ENCODE measurements at places on chromosomes 1 and 21.

DNA sequence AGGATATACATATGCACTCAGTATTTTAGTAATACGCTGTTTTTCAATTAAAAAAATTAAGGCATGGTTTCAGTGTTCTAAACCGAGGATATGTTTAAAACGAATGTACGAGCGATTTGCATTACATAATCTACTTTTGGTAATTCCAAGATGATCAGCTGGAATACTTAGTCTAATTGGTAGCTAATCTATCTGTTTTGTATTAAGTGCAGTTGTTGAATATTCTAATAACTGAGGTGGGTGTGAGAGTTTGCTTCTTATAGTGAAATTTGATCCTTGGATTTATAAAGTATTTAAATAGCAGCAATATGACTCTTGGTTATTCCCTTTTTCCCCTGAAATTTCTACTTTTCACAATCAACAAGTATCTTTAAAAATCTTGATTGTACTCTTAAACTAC, 1.3 kb downstream of the RNF2 start:
- DNase-seq, result no peak

DNA sequence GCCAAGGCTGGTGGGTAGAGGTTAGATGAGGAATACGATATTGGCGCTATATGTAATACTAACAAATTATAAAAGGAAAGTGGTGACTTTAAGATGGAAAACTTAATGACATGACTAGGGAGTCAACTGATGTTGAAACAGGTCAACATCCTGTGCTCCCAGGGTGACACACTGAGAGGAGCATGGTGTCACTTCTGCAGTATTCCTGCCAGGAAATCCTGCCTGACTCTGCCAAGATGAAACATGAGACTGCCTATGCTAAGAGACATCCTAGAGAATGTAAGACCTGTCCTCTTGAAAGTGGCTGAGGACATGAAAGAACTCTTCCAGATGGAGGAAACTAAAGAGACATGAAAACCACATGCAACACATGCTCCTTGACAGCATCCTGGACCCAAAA, 65.0 kb upstream of the KCND3 start:
- DNase-seq, result no peak

DNA sequence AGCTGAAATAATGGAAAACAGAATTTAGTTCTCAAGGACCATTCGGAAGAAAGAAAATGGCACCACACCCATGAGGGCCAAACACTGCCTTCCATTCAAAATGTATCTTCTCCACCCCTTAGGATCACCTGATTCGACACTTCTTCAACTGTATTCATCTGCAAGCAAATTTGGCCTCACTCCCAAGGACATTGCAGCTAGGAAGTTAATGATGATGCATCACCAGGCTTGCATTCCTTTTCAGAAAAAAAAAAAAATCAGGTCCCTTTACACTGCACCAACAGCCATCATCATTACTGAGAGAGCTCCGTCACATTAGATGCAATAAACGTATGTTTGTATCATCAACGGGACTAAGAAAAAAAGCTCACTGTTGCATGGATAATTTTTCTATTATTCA, 368.3 kb downstream of the PCP4 start:
- DNase-seq, result no peak

DNA sequence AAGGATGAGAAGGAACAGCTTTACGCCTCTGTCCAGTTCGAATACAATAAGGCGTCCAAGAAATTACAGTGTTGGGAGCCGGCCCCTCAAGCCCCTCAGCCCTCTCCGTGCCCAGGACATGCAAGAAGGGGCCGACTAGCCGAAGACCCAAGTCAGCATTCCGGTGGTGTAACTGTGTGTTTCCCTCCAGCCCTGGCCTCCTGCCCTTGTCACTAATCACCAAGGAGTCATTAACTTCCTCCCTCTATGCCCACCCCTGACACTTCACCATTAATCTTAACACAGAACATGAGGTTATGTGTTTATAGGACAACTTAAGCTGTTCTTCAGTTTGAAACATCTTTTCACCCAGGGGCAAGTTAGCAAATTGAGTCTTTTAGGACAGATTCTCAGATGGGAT, 16.4 kb upstream of the C4BPB start:
- DNase-seq, result no peak

DNA sequence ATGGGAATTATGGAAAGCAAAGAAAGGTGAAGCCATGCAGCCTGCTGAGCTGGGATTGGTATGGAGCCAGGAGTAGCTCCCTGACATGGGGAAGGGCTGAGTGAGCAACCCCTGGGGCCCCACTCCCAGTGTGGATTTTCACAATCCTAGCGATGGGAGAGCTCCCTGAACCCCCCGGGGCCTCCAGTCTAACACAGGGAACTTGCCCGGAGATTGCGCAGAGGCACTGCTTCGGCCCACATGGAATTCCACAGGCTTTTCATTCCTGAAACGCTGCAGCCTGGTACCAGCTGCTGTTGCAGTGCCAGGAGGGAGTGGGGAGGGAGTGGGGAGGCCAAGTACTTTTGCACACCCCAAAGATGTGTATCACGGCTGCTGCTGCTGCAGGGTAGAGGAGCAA, 110.4 kb upstream of the C21orf91 start:
- no peak for DNase-seq

DNA sequence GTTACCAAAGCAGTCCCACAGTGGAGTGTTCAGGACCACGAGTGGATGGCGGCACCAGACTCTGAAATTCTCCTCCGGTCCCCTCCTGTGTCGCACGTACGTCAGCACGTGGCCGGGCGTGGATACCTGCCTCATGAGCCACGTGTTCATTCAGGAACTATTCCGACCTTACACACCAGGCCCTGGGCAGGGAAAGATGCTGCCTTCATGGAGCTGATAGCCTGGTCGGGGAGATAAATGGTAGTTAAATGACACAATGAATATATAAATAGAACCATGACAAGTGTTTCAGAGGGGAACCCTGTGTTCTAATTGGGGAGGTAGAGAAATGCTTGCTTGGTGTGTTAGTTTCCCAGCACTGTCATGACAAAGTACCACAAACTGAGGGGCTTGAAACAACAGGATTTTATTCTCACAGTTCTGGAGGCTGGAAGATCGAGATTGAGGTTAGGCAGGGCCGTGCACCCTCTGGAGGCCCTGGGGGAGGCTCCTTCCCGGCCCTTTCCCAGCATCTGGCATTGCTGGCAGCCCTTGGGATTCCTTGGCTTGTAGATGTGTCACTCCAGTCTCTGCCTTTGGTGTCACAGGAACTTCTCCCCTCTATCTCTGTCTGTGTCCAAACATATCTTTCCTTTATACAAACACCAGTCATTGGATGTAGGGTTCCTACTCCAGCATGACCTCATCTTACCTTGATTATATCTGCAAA, 28.9 kb upstream of the GPR137B start:
- DNase-seq, result no peak

DNA sequence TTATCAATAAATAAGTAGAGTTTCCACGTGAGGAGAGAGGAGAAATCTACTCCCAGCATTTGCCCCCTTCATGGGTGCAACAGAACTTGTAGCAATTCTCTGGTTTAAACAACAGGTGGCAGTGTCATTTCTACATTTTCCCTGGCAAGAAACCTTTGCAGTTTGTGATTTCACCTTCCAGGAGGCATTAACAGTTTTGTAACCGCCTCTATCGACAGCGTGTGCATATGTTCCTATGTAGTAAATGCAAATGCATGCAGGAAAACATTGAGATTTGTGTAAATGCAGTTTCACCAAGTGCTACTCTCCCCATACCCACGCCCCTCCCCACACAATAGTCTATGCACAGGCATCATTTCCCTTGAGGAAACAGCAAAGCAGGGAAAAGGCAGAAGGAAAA, 494.7 kb downstream of the SMYD3 start:
- DNase-seq, result no peak

GRCh38 chr1:94730450-94730849, 89.7 kb upstream of the SLC44A3 start:
- no peak for DNase-seq

All from activated CD4-positive, alpha-beta memory T cell treated with anti-CD3 and anti-CD28 coated beads for 36 hours (primary cell).